ENCODE measurements at places on chromosomes 2 and 18.

DNA sequence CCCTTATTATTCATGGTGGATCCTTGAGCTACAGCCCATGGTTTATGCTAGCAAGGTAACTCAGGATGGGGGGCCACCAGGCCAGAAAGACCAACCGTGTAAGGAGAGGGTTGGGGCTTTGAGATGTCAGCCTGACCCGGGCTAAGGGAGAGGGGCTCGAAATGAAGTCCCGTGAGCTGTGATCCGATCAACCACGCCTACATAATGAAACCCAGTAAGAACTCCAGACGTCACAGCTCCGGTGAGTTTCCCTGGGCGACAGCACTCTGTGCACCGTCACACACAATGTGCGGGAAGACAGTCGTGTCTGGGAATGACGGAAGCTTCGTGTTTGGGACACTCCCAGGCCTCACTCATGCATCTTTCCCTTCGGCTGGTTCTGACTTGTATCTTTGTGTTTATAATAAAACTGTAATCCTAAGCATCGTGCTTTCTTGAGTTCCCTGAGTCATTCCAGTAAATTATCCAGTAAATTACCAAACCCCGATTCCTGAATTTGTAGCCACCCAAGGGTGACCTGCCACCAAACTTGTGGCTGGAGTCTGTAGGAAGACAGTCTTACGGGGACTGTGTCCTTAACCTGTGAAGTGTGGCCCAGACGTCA lies 44.2 kb downstream of the CYP27C1 start:
- no peak for DNase-seq

DNA sequence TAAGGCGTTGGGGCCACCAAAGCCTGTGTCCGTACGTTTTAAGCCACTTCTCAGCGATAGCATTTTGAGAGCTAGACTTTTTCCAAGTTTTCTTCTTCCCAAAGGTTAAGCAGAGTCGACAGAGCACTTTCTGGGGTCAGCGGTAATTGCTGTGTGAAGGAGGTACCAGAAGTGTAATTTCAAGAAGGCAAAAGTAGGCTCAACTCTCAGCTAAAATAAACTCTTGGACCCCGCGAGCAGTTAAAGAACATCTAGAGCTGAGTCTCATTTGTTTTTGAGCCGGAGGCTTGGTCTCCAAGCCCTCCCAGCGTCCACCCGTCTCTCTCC lies 1.9 kb upstream of the PAX3 start:
- DNase-seq: no peak

DNA sequence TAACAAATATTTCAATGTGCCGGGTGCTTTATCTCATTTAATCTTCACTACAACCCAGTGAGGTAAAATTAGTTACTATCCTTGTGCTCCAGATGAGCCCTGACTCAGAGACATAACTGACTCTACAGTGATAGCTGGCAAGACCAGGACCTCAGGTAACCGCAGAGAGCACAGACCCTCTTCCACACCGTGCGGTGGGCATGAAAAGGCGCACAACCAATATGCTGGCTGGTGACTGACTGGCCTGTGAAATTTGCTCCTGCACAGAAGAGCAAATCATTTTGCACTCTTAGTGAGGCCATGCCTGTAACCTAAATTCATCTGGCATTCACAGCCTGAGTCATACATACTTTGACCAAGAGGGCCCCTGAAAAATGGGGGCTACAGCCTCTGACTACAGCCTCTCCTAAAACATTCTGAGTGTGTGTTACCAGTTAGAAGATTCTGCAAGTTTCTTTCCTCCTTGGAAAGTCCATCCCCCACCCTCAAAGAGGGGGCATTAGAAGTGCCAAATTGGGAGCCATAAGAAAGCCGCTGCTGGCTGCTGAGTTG lies 22.4 kb upstream of the MSGN1 start:
- no peak for DNase-seq

DNA sequence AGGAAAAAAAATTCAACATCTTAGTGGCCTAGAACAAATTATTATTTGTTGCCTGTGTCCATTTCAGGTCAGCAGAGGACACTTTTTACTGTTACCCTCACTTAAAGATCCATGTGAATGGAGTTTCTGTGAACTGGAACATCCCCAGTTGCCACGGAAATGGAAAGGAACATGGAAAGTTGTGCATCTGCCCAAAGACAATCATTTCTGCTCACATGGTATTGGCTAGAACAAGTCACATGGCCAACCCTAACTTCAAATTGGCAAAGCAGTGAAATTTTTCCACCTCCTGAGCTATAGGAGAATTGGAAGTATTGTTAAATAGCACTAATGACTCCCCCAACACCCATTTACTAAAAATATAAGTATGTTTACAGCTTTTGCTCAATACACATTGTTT lies 71.2 kb upstream of the CCBE1 start:
- no peak for DNase-seq

- no peak for DNase-seq
These were observed 112.2 kb upstream of the TTC39C start for GRCh38 chr18:23902396-23902795.

DNA sequence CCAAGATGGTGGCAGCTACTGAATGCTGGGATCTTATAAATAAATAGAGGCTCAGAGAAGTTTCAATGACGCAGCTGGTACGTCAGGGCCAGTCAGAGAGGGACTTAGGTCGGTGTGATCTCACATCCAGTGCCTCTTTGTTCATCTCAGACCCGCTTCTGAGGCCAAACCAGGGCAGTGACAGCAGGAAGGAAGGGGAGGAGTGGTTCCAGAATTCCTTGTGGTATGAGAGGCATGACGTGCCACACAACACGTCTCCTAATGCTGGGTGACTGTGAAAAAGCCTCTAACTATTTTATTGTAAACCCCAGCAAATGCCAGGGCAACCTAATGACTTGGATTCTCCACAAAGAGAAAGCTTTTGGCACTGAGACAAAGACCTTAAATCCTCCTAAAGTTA lies 423.3 kb downstream of the LPIN1 start:
- DNase-seq: peak; percentile 81

DNA sequence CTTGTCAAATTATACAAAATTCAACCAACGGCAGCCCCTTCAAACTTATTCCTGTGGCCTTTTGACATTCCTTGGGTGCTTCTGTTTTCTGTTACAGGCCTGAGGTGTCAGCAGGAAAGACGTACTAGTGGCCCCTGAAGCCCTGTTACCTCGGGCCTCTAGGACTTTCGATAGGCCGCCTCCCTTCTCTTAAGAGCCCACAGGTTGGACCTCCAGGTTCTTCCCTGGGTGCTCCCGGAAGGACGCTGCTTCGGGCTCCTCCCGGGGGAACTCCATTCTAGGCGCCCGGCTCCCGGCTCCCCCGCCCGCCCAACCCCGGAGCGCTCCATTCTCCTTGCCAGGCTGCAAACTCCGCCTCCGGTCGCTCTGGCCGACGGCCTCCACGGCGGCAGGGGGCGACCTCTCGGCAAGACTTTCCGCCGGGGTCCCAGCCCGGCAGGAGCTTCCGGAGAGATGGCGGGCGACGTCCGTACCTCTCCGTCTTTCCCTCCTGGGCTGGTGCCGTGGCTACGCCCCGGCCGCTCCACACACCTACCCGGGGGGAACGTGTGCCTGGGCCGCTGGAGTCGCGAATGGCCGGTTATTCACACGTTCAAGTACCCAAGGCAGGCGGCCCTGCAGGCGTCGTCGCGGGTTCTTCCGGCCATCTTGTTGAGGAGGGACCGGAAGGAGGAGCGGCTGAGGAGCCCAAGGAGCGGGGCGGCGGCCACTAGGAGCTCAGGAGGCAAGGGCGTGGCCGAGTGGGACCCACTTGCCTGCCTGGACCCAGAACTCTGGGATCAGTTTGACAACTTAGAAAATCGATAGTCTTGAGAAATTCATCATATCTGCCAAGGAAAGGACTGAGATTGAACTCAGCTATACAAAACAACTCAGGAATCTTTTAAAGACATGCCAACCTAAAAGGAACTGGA lies 27.5 kb downstream of the BOLA3 start:
- DNase-seq: peak; percentile 82

DNA sequence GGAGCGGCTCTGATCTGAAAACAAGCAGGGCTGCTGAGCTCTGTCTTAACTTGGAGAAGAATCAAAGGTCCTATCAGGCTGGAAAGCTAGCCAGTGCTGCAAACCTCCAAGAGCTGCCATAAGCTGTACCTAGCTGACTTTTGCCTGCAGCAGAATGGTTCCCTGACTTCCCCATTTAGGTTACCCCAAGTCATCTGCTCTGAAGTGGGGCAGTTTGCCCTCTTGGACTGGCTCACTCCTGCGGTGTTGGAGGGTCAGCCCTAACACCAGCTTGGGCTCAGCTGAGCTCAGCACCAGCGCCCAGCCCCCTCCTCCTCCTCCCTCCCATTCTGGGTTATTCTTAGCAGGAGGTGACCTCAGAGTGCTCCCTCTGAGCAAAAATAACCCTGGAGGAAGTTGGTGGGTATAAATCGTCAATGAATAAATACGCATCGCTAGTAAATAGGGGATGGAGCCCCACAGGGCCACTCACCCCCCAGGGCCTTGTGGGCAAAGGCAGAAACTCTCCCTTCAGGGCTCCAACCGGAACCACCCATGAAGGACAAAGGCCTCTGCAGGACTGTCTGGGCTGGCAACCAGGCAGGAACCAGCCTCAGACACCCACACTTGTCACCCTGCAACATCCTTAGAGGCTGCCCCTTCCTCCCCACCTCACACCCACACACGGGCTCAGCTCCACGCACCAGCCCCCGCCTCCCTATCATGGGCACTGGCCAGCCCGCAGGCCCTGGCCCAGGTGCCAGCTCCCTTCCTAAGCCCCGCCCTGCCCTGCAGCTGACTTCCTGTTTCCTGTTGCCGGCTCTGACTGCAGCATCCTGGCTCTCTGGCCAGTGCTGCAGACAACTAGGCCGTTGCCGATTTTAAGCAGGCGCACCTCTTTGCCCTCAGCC lies 46.9 kb downstream of the DNMT3A start:
- DNase-seq: peak; percentile 43

Data from inflammatory macrophage treated with lipopolysaccharide for 1 hour (primary cell).